ENCODE measurements at places on chromosomes 1 and 21. TPM values are rescaled to one million over a fixed set of nuclear protein-coding genes. Genes with fewer than 3 reads are reported as not detected.

The C1orf210 gene
- 2.1 TPM for total RNA-seq

The SPATA46 gene
- not detected for total RNA-seq

The PLPPR4 gene
- total RNA-seq: 0.71 TPM

DNA sequence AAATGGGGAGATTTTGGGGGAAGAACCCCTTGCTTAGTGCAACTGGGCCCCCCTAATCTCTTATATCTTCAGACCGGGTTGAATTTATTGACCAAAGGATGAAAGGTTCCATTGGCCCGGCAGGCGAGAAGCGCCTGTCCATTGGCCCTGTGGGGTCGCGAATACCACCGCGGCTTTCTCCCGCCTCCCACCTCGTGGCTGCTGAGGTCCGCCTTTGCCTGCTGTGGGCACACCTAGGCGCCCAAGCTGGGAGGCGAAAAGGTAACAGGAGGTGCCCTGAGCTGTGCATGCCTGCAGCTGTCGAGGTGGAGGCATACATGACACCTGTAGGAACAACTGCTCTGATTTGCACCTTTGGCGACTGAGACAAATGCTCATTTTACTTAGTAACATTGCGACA, 21.1 kb upstream of the FLG2 start:
- no peaks in the 10 kb centered on the region for H3K4me1 ChIP-seq
- no peak for DNase-seq
- H3K36me3 ChIP-seq: no peaks in the 10 kb centered on the region
- no peaks in the 10 kb centered on the region for H3K27me3 ChIP-seq

- no peak overlapping the region for H3K4me3 ChIP-seq
- no peak overlapping the region for H3K27ac ChIP-seq
- peaks cover 29% of the 10 kb centered on the region for H3K27me3 ChIP-seq
- no peaks in the 10 kb centered on the region for H3K4me1 ChIP-seq
- no peak for DNase-seq
These were observed 106.3 kb downstream of the PAX7 start for GRCh38 chr1:18736958-18737357.

- no peaks in the 10 kb centered on the region for H3K27me3 ChIP-seq
- no peak overlapping the region for H3K4me3 ChIP-seq
- DNase-seq: no peak
- H3K36me3 ChIP-seq: no peaks in the 10 kb centered on the region
These were observed 1298.9 kb upstream of the ADGRL4 start for GRCh38 chr1:80305466-80305865.

DNA sequence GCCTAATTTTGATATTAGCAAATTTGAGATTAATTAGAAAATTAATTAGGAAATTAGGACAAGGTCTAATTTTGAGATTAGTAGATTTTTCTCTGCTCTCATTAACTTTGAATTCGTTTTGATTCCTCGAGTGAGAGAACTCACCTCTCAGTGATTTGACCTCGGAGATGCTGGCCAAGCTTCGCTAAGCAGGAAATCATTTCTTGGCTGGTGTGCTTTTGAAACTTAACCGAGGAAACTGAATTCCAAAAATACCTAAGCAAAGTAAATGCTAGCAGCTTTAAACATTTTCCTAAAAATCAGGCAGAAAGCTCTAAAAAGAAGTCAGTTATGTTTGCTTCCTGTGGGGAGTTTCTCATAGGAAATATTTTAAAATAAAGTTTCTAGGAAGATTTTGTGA, 34.9 kb downstream of the CDC14A start:
- H3K4me1 ChIP-seq: no peaks in the 10 kb centered on the region
- no peak for DNase-seq
- no peaks in the 10 kb centered on the region for H3K27me3 ChIP-seq
- peak overlapping the region; percentile 33 for H3K27ac ChIP-seq
- H3K4me3 ChIP-seq: peak overlapping the region; percentile 26

DNA sequence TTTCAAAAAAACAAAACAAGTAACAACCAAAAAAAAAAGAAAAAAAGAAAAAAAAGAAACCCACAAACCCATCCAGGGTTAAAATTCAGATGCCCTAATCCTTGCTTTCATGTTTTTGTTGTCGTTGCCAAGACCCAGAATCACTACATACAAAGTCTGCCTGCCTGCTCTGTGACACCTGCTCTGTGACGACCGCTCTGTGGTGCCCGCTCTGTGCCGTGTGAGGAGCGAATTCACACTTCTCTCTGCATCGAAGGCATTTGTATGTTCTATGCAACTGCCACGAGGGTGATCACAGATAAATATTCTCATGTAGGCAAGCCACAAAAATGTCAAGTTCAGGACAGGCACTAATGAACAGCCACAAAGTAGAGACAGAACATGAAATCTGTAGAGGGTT, 178.6 kb downstream of the SLC45A1 start:
- H3K4me1 ChIP-seq: peaks cover 4% of the 10 kb centered on the region
- H3K4me3 ChIP-seq: no peak overlapping the region
- no peaks in the 10 kb centered on the region for H3K27me3 ChIP-seq
- no peak for DNase-seq
- H3K36me3 ChIP-seq: peaks cover 6% of the 10 kb centered on the region

- no peaks in the 10 kb centered on the region for H3K27me3 ChIP-seq
- no peaks in the 10 kb centered on the region for H3K36me3 ChIP-seq
- no peak overlapping the region for H3K27ac ChIP-seq
- H3K4me3 ChIP-seq: no peak overlapping the region
These were observed 152.4 kb downstream of the LEPR start for GRCh38 chr1:65572701-65573421.
